ENCODE measurements at places on chromosomes 3 and 15.

- DNase-seq, result no peak
These were observed 59.2 kb downstream of the UACA start for GRCh38 chr15:70704166-70704565.

- no peak for DNase-seq
These were observed 92.2 kb upstream of the RAP2B start for GRCh38 chr3:153069598-153070510.

GRCh38 chr3:25074149-25074548 lies 353.9 kb upstream of the RARB start:
- DNase-seq, result no peak

DNA sequence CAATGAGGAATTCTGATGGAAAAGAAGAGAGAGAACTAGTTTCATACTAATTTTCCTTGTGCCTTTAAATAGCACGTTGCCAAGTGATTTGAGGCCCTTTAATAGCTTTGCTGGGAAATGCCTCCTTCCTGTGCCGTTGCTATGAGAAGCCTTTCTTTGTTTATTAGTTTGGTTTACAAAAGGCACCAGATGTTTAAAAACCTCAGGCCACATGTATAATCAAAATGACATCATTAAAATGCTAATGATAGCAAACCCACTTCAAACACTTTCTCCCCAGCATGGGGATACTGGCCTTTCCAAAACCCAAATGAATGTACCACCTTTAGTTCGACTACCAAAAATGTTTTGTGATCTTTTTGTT lies 50.0 kb upstream of the TBC1D23 start:
- no peak for DNase-seq

GRCh38 chr15:87419344-87419743 lies 837.2 kb downstream of the NTRK3 start:
- DNase-seq, result no peak

DNA sequence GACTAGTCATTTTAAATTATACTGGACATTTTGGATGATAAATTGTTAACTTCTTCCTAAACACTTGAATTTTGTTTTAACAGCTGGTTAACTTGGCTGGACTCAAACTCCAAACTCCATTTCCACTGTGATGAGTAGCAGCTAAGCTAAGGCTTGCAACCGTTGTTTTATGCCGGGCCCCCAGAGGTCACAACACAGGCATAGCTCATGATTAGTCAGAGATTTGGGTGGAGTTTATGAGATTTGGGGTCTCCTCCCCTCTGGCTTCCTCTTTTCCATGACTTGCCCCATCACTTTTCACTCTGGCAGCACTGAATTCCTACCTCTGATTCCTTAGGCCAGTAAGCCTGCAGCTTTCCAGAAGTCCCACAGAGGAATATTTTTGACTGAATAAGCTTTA lies 12.8 kb downstream of the THAP10 start:
- DNase-seq, result no peak

- DNase-seq, result no peak
These were observed 220.9 kb upstream of the NANOGP8 start for GRCh38 chr15:35305946-35306345.

GRCh38 chr3:142664819-142665218 lies 59.0 kb upstream of the TRPC1 start:
- DNase-seq, result no peak

DNA sequence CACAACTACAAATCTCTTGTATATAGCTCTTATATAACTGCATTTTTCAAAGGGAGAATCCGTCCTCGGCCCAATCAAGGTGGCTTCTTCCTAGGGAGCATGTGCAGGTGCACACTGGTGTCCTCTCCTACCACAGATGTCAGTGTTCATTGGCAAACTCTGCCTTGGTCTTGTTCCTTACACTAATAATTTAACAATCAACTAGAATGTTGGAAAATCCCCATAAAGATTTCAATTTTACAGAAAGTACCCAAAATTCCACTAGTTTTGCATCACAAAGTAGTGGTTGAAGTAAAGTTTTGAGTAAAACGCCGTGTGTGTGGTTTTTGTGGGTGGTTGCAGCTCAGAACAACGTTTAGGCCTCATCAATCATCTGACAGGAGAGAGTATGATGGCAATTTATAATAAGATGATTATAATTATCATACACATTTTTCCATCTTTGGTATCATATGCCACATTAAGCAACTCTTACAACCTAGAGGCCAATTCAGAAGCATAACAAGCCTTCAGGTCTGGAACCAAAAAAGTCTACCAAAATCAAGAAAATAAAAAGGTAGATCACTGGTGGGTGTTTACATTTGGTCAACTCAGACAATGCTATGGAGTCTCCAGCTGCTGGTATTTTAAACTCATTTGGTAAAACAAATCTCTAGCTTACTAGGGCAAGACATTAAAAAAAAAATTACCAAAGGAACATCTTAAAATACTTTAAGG lies 128.9 kb upstream of the BHLHE40 start:
- no peak for DNase-seq

DNA sequence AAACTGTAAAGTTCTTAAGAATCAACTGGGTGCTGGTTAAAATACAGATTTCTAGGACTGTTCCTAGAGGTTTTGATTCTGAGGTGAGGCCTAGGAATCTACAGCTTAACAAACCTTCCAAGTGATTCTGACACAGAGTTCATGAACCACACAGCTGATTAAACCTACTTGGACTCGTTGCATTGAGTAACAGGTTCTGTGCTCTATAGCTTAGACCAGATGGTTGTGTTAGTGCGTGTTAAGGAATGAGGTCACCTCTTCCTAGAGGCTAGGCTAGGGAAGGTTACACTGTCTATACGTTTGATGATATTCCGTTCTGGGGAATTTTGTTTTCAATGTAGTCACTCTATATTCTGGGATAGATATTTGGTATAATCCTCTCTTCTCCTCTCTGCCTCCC lies 21.9 kb downstream of the EID1 start:
- DNase-seq, result no peak

GRCh38 chr15:63481105-63481810 lies 23.1 kb upstream of the USP3 start:
- no peak for DNase-seq

DNA sequence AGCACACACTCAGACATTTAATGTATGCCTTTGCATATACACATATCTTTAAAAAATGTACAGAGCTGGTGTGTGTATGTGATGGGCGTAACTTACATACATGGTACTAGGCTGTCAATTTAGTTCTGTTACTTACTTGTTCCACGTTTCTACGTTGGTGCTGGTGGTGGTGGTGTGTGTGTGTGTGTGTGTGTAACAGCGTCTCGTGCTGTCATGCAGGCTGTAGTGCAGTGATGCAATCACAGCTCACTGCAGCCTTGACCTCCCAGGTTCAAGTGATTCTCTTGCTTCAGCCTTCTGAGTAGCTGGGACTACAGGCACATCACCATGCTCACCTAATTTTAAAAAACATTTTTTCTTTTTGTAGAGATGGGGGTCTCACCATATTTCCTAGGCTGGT lies 64.2 kb downstream of the ISG20 start:
- no peak for DNase-seq

DNA sequence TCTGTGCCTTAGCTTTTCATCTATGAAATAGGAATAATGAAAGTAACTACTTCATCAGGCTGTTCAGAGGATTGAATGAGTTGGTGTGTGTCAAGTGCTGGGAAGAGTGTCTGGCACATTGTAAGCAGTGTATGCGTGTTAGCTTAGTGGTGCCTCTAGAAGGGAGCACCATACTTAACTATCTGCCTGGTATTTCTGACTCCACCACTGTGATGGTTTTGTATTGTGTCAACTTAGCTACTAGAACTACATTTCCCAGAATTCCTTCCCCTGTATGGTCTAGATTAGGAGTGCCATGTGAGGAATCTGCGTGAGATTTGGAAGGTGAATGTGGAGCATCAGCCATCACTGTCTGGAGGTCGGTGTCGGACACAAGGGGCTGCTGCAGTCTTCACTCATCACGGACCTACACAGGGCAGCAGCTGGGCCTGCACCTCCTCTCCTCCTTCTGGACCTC lies 115.4 kb upstream of the GALNT15 start:
- DNase-seq, result no peak

DNA sequence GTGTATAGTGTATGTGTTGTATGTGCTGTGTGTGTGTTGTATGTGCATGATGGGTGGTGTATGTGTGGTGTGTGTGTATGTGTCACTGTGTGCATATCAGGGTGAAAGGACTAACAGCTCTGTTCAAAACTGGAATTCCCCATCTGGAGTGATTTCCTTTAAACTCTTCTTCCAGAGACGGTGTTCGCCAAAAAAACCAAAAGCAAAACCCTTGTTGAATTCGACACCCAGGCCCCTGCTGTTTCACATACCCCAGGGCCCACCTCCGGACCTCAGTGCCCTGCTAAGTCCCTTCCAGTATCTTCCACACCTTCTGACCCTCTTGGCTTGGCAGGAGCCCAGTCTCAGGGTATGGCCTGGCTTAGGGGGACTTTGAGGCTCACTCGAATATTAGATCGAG lies 44.9 kb upstream of the SEC13 start:
- no peak for DNase-seq

DNA sequence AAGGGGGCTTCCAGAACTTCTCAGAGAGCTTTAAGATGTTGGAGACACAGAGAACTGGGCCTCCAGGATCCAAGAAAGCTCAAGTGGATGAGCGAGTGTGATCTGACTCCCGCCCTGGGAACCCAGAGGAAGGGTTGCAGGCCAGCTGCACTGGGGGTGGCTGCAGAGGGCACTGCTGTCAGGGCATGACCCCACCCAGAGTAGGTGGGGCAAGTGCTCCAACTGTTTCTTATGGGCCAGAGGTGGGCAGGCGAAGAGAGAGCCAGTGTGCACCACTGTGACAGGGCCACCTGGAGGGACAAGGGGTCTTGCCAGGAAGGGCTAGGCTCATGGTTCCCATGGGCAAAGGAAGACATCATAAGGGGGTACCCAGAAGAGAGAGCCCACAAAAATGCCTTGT lies 48.8 kb downstream of the EXOG start:
- no peak for DNase-seq

DNA sequence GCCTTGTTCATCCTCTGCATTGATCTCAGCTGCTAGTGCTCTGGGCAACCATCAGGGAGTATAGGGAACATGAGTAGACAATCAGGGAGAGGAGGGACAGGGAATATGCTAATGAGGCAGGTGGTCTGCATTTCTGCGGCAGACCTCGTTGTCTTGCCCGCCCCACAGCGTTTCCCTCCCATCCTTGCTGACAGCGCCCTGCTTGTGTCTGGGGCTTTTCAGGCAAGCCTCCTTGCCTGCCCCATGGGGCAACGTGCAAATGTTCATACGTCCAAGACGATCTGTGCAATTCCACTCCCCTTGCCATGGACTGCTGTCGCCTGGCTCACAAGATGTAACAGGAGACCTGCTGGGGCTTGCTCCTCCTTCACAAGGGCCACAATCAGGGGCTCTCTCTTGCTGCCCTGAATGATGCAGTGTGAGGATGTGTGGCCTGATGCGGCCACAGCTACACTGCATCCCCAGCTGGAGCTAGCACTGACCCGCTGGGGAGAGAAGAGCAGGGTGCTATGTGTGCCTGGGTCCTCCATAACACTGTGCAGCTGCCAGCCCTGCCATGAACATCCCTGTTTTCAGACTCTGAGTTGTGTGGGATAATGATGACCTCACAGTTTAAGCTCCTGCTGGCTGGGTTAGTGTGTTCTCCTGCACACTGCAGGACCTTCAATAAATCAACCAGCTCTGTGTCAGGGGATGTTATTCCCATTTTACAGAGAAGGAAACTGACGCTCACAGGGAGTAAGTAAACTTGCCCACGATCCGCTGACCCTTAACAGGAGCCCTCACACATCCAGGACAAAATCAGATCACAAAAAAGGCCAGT lies 211.3 kb downstream of the KLF13 start:
- no peak for DNase-seq

DNA sequence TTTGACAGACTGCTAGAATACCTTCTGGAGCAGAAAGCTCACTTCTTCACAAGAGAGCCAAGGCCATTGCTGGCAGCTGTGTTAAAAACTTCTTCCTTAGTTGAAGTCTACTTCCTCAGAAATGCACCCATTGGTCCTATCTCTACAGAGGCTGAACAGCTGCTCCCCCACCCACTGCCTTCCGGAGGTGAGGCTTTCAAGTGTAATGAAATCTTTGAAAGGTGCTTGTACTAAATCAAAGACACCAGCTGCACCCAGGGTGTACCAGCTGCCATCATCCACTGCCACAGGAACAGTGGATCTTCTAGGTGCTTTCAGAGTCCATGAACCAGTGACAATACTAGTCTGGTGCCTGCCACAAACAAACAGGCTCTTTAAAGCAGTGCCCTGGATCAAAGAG lies 26.4 kb upstream of the HERC1 start:
- no peak for DNase-seq

GRCh38 chr15:78350058-78350457 lies 9.9 kb downstream of the CRABP1 start:
- DNase-seq, result no peak

DNA sequence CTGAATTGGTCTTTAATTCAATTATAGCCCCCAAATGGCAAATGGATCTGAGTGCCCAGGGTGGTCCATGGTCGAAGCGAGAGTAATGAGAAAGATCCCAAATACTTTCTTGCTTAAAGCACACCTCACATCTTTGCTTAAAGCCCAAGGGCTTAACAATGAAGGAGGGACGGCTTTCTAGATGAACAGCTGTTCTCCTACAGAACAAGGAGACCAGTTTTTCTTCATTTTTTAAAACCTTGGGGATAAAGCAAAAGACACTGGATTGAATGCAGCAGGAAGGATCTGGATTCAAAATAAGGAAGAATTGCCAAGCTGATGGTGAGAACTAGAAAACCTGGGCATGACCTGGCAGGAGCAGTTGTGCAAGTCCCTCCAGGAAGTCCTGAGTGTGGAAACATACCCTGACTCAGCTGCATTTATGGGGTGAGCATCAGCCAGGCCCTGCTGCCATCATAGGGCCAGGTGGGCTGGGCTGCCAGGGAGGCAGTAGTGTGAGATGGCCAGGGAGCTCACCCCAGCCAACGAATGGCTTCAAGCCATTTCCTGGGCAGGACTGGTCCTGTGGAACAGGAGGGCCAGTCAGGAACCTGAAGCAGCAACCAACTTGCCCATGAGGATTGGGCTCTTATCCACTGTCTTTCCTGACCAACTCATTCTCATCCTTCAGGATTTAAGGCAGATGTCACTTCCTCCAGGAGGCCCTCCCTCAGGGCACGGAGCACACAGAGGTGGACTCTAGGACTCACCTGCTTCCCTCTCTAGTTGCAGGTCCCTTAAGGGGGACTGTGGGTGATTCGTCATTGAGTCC lies 18.4 kb upstream of the RHCG start:
- DNase-seq, result no peak

- DNase-seq, result no peak
These were observed 18.7 kb upstream of the BCL2A1 start for GRCh38 chr15:79989682-79990081.

- no peak for DNase-seq
These were observed 57.9 kb downstream of the TRAK1 start for GRCh38 chr3:42148982-42149432.

- DNase-seq, result no peak
These were observed 39.8 kb downstream of the CGGBP1 start for GRCh38 chr3:88019024-88019423.

DNA sequence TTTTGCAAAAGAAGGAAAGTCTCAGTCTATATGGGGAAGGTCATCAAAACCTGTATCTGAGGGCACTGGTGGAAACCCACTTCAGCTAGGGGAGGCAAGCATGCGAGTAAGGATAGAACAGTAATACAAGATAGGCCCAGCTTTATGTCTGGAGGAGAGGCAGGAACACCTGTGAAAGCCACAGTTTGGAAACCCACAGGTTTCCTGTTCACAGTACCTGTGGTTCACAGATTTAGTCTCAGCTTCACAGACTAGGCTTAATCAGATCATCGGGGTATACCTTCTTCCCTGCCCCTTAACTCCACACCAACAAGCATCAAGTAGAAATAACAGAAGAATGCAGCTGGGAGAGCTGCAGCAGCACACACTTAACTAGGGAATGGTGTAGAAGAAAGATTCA lies 36.2 kb downstream of the C2CD4B start:
- DNase-seq, result no peak
